ENCODE measurements at places on chromosomes 1 and 21.

- DNase-seq: peak; percentile 3
Measured at GRCh38 chr21:16708101-16708835, 804.6 kb upstream of the CXADR start.

GRCh38 chr1:69479734-69480133 is 88.0 kb upstream of the LRRC7 start:
- no peak for DNase-seq

GRCh38 chr1:30331415-30332065 is 391.8 kb downstream of the MATN1 start:
- DNase-seq: no peak

DNA sequence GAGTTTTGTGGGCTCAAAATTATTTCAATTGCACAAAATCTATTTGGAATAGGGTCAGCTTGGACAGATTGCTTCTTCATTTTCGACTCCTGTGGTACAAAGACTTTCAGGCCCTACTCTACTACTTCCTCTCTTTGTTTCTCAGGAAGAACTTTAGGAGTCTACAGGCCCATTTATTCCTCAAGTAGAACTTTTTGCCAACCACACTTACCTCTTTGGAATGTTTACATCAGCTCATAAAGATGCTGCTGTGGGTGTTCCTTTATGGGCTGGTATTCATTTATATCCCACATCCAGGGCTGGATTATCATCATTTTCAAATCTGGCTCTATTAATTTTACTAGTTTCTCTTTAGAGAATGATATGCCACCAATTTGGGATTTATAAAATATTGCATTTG is 46.3 kb upstream of the TNFSF18 start:
- DNase-seq: peak; percentile 7

DNA sequence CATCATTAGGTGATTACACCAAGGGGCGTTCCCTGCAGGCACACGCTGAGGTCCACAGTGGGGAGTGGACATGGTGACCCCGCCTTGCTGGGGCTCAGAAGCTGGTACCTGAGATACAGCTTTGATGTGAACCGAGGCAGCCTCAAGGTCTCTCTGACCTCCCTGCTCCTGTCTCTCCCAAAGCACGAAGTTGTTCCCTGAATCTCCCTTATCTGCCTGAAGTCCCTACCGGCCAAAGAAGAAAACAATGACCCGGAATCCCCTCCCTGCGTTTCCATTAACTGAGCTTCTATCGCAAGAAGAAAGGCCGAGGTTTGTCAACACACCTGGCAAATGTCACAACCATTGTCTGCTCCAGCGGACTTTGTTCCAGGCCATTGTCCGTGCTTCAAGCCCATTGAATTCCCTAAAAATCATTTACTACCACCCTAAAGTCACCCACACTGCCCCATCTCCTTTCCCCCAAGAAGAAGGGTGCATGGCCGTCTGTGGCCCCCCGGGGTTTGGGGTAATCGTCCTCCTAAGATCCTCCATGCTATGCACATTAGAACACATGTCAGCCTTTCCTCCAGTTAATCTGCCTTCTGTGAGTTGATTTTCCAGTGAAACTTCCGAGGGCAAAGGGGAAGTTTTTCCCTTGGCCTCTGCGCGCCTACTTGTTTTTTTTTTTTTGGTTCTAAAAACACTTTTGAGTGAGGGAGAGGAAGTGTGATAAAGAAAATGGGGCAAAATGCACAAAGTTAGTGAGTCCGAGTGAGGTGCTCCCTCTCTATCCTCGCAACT is 48.1 kb upstream of the COL18A1 start:
- DNase-seq: no peak

DNA sequence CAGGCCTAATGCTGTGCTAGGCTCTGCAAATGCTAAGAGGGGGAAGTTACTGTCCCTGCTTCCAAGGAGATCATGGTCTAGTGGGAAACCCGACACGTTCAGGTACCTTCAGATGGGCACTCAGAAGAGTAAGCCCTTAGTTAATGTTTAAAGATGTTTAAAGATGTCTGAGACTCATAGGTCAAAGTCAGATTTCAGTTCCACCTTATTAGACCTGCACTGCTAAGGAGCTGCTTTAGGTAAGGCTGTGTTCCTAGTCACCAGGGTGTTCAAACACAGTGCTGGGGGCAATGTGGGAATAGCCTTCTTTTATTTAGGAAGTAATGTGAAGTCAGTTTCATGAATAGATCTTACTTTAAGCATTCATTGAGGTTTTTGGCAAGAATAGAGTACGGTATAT is 3.8 kb upstream of the RUSC1 start:
- no peak for DNase-seq

DNA sequence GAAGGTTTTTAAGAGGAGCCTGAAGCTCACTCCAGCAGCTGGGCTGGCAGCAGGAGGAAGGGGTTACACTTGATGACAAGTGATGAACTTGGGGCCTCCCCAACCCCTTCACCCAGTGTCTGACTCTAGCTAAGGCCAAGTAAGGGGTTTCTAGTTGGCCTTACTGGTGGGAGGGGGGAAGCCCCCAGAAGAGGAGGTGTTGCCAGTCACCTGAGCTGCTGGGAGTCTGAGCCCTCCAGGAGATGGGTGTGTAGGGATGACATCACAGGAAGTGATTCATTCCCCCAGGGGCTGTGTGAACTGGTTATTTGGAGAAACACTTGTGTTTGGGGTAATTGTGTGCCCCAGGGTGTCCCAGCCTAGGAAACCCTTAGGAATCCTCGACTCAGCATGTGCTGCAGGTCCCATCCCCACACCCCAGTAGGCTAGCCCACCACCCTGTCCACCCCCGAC is 3.1 kb downstream of the PADI1 start:
- DNase-seq: no peak

DNA sequence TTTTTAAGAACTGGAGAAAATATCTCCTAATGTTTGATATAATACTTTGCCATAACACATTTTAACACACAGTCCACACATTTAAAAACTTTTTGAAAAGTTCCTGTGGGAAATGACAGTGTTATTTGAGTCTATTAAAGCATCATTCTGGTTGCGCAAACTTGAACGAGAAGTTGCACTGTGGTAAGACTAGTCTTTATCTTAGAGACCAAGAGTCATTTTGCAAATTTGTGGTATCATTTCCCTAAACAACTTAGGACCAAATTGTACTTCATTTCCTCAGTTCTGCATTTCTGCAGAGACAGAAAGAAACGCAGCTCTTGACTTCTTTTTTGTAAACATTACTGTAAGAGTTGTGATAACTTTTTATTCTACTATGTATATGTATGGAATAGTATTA is at the start of gene RGS18:
Gene RGS18, plus strand, starts transcription at position 282 of the 400 bp plus-strand sequence. CDS start 176 bp downstream, outside the sequence.
- no peak for DNase-seq

GRCh38 chr1:28540651-28541050 is 12.2 kb upstream of the TRNAU1AP start:
- no peak for DNase-seq

DNA sequence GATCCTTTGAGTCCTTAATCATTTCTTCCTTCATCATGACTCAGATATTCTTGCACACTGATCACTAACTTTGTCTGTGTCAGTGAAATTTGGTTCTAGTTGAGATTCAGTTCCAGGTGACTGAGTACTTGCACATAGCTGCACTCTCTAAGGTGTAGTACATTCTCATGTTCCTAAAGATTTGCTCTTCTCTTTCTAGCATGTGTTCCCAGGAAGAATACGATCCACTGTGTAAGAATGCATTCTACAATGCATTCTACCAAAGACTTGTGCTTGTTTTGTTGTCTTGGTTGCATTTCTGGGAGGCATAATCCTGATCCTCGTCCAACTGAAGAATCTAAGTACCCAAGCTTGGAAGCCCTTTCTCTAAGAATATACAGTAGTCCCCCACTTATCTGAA is 104.3 kb upstream of the CDC42BPA start:
- no peak for DNase-seq

DNA sequence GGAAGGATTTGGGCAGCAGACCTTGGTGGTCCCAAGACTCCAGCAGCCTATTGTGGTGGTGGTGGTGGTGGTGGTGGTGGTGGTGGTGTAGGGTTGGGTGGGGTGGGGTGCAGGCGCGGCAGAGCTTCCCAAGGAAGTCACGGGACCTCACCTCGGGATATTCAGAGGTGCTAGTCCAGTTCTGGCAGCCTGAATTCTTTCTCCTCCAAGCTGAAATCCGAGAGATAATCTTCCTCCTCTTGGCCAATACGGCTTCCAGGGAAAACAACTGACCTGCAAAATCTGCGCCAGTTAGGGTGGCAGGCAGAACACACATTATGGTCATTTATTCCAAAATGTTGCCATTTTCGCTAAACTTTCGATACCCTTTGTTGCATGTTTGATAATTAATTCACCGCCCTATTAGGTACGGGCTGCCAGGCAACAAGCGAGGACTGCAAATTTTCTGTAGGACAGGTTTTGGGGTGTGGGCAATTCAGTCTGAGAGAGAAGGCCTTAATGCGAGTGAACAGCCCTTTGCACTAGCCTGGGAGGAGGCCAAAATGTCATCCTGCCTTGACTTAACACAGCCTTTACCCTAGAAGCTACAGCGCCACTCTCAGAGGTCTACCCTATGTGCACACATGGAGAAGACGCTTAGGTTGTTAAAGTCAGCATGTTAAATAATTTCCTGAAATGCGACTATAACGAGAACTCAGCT is 33.2 kb upstream of the BSDC1 start:
- DNase-seq: no peak

DNA sequence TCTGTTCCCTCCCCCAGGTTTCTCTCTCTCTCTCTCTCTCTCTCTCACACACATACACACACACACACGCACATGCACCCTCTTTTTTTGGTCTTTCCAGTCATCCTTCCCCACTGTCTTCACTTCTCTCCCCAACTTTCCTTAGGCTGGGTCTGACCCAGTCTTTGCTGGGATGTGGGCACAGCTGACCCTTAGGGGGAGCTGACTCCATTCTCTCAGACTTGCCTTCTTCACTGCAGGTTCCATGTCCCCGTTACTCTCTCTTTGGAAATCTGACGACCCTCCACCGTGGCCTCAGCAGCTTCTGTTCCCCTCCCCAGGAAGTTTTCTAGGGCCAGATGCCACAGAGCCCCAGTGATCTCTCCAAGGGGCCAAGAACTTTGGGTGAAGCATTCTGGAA is 2.1 kb downstream of the DISP3 start:
- no peak for DNase-seq

DNA sequence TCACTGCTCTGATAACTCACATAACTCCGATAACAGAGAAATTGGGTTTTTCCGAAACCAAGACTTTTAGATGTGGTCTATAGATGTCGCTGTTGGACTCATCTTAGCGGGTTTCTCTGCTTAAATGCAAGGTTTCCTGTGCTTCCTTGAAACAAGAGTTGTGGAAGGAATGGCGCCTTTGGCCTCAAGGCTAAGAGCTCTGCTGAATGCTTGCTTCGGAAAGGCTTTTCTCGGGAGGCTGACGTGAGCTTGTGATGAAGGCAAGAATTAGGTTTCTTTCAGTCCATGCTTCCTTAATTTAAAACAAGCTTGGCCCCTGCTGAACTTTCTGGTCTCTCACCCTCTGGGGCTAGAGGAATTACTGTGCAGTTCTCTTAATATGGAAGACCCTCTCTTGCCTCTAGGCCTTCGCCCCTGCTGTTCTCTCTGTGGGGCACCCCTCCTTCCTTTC is 113.5 kb downstream of the MAP3K21 start:
- peak; percentile 31 for DNase-seq

GRCh38 chr1:48250572-48250971 is 28.1 kb downstream of the SLC5A9 start:
- no peak for DNase-seq
